CD4-positive, alpha-beta T cell treated with Interleukin-6 at 100 ng/mL for 8 hours (primary cell): ENCODE measurements at places on chromosomes 3 and 15.

GRCh38 chr3:17115186-17115585, 230.4 kb downstream of the PLCL2 start:
- DNase-seq: no peak

DNA sequence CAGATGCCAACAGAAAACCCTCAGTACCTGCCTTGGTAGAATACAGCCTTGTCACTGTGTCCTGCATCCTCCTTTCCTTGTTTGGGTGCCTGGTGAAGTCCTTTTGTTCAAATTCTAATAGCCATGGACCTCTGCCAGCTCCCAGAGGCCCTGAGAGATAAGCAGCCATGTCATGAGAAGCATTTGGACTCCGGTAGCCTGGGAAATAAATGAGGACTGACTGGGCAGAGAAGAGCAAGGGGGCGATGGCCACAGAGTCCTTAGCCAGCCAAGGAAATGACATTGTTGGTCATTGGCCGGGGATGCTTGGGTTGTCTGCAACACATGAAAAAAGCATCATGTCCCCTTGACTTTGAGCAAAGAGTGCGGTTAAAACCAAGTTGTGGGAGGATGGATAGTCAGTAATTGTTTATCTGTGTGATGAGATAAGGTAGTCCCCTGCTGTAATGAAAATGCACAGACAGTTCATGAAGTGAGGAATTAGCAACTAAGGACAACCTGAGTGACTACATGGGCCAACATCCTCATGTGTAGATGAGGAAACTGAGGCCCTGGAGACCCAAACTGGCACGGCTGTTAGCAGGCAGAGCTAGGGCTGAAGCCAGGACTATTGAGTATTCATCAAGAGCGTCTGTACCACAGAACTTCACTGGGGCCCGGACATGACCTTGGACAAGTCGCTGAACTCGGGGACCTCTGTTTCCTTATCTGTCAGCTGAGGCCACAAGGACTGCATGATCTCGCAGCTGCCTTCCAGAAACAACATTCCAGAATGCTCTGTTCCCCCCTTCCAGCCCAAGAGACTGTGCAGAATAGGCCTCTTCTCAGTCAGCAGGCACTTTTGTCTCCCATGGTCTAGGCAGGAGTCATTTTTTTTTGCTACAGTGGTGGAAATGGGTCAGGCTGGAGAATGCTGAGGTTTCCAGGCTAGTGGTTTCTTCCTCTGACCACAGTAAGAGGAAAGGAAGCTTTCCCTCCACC, 90.5 kb upstream of the CTDSPL start:
- DNase-seq: no peak

DNA sequence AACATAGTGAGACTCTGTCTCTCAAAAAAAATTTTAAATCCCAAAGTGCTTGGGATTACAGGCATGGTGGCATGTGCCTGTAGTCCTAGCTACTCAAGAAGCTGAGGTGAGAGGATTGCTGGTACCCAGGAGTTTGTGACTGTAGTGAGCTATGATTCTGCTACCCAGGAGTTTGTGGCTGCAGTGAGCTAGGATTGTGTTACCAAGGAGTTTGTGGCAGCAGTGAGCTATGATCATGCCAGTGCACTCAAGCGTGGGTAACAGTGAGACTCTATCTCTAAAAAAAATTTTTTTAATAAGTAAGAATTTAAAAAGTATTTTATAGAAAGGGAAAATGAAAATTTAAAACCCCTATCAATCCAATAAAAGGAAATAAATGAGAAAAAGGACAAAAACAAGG, 69.5 kb downstream of the FAIM start:
- DNase-seq: no peak

GRCh38 chr3:46489875-46490274, 7.9 kb upstream of the RTP3 start:
- DNase-seq: no peak

DNA sequence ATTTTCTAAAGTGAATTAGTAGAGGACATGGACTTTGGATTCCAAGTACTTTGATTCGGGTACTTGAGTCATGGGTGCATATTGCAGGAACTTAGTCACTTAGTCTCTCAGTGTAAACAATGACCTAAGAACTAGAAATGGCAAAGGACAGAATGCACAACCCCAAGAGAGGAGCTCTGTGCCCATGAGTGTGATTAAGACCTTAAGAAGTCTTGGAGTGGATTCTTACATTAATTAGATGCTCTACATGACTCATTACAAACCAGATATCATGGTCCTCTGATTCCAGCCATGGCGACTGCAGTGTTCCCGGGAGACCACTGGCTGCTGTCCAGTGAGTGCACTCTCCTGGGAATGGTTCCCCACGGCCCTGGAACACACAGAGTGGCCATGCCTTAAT, 251.5 kb downstream of the GABRG3 start:
- no peak for DNase-seq

GRCh38 chr15:73034221-73034620, 18.0 kb upstream of the NEO1 start:
- DNase-seq: no peak
